Activated CD8-positive, alpha-beta memory T cell treated with anti-CD3 and anti-CD28 coated beads, Interleukin-2, amount 50 U/mL, for 4 hours (primary cell): ENCODE measurements at places on chromosomes 6 and 20.

- peak; percentile 54 for DNase-seq
These were observed 93.3 kb upstream of the RNF24 start for GRCh38 chr20:4108495-4109306.

DNA sequence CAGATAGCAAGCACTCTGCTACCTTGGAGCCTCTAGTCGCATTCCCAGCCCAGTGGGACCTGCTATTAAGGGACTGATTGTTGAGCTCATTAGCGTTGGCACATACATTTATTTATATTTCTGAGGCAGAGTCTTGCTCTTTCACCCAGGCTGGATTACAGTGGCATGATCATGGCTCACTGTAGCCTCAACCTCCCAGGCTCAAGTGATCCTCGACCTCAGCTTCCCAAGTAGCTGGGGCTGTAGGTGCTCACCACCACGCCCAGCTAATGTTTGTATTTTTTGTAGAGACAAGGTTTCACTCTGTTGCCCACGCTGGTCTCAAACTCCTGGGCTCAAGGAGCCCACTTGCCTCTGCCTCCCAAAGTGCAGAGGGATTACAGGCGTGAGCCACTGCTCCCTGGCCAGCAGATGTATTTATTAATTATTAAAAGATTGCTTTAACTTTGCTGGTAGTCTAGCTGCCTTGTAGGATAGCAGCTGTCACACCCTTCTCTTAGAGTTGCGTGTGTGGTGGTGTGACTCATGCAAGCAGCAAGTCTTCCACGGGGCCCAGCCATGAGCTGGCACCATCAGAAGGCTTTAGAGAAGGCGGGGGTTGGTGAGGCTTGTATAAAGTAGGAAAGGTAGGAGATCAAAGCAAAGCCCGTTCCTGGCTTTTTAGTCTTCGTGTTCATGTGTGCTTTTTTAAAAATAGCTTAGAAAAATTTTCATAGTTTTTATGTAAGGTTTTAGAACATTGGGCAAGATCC is 16.5 kb downstream of the ACTR5 start:
- peak; percentile 36 for DNase-seq

DNA sequence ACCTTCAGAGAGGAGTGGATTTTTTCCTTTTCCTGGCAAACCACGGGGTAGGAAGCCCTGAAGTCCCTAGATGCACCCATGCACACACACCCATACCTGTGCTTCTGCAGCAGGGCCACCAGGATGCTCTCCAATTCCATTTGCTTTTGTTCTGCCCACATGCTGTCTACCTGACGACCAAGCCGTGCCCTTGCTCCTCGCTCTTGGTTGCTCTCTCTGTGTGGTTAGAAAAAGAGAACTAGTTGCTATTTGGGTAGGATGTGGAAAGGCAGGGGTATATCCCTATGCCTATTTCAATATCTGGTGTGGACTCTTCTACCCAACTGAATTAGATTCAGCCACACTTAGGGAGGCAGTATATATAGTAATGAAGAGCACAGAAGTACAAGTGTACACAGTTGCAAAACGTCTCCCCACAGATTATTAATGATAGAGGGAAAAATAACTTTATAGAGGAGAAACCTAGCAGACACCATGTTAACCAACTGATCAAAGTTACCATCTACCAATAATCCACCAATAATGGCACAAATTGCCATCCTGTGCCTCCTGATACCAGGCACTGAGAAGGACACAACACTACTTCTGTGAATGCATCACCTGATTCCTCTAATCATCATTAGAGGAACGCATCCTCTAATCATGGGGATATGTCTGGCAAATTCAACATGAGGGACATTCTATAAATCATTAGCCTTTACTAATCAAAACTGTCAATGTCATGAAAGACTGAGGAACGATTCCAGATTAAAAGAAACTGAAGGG is 7.3 kb downstream of the GHRH start:
- no peak for DNase-seq

DNA sequence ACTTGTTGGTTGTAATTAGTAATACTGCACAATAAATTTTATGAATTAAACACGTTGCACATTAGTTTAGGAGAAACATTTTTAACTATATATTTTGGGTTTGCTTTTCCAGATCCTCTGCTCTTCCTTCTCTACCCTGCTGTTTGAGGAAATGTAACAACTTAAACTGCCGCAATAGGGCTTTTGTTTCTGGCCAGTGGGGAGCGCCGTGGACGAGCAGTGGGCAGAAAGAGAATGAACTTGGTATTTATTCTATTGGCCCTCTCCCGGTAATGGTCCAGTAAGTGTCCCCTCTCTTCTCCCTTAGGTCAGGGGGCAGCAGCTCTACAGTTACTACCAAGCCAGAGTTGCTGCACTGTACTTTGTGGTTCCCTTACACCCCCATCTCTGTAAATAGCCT is 35.2 kb upstream of the EPHA7 start:
- DNase-seq, result no peak

GRCh38 chr6:34226731-34227586 is 9.7 kb upstream of the HMGA1 start:
- no peak for DNase-seq

DNA sequence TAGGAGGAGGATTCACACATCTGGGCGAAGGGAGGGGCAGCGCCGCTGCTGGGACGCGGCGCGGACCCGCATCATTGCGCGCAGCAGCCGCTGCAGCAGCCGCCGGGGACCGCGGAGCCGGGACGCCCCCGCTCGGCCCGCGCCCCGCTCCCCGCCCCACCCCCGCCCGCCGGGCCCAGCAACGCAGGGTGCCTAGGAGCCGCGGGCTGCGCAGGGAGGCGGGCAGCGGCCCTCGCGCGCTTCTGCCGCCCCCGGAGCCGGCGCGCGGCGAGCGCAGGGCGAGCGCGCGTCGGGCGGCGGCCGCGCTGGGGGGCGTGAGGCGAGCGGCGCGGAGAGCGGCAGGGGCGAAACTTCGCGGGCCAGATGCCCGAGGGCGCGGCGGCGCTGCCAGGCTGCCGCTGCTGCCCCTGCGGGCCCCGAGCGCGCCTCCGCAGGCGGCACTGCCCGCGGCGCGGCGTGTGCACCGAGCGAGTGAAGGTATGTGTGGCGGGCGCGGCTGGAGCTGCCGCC is at the start of gene NKAIN2:
TSS of gene NKAIN2 (plus strand) at position 362 of the 510 bp plus-strand sequence.
- no peak for DNase-seq

DNA sequence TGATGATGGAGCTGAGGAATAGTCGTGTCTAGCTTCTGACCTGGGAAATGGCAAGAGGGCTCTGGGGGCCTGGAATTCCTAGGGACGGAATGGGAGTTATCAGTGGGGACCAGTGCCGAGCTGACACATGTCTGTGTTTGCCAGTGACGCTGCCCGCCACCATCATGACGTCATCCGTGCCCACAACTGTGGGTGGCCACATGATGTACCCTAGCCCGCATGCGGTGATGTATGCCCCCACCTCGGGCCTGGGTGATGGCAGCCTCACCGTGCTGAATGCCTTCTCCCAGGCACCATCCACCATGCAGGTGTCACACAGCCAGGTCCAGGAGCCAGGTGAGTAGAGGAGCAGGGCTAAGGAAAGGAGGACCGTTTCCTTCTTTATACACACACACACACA is 3.8 kb upstream of the CUL9 start:
- no peak for DNase-seq

- no peak for DNase-seq
These were observed 26.4 kb downstream of the TRIM27 start for GRCh38 chr6:28897369-28897745.

GRCh38 chr20:25296094-25297093 is 48.5 kb downstream of the PYGB start:
- DNase-seq, result no peak

DNA sequence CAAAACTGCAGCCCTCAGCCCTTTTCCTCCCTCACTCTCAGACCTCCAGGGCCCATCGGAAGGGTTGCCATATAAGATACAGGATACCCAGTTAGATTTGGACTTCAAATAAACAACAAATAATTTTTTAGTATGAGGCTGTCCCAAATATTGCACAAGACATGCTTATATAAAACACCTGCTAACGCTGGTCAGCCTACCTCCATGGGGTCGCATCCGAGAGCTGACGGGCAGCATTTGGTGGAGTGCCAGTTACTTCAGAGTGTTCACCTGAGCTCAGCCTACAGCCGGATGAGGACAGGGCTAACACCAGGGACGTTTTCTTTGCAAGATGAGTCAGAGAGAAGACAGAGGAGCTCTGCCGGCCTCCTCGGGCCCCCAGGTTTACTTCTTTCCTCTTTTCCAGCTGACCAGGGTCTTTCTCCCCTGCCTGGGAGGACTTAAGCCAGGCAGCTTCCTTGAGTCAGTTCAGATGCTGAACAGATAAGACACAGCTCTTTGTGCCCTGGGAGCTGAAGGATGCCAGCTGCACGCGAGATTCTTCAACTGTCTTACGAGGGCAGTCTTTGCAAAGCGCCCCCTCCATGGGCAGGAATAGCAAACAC is 141.2 kb upstream of the KCNG1 start:
- no peak for DNase-seq

DNA sequence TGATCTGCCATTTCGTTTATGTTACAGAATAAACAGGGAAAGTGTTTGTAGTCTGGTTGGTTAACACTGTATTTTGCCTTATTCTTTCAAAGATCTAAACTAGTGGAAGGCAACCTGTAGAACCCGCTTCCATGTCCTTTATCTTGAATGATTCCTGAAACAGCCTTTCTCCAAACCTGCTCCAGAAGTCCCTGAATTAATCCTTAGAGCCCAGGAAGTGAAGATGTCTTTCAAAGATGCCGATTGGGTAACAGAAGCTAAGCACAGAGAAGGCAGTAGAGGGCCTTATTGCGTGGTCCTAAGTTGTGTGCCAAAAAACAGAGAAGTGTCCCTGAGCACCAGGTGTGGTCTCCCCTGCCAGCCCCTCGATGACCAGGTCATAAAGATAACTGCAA is 19.2 kb upstream of the ZSCAN16 start:
- DNase-seq, result no peak
